Erythroblast (primary cell): ENCODE measurements at places on chromosomes 1 and 21.

DNA sequence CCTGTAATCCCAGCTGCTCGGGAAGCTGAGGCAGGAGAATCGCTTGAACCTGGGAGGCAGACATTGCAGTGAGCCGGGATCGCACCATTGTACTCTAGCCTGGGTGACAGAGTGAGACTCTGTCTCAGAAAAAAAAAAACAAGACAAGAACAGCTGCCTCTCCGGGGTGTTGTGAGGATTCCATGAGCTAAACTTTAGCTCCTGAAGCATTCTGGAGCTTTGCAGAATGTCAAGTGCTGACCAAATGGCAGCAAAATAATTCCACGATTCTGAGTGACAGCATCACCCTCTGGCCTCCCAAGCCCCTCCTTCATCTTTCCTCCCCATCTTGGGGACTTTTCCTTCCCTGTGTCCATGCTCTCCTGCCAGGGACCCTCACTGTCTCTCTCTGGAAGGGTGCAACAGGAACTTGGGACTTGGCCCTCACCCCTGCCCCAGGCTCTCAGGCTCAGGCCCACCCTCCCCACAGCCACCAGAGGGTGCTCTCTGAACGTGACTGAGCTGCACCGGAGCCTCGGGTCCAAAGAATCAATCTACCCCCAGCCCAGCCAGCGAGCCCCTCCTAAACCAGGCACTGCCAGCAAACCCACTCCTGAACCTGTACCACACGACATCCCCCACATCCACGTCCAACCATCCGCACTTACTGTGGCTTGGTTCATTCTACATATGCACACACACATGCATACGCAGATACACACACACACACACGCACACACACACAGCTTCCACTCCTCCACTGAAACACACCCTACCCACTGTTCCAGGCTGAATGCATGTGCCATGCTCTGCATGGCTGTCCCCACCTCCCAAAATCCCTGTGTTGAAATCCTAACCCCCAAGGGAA lies 45.7 kb downstream of the ACOT7 start:
- peak; percentile 54 for DNase-seq

DNA sequence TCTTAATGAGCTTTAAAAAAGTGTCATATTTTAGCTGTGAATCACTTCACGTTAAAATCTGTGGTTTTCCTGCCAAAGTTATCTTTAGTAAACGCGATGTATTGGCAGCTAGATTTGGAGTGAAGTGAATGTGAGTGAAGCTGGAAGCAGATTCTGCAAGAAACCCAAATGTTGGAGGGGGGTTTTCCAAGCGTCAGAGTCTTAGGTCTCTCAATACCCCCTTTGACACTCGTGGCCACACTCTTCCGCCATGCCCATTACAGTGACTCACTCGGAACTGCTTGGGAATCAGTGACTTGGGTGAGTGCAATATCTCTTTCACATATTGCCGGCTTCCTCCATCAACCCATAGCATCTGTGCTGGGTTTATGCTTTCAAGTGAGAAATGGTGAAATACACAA lies 17.5 kb downstream of the B3GALT5 start:
- no peak for DNase-seq

- no peak for DNase-seq
Observed at GRCh38 chr21:15400905-15401304, 328.9 kb upstream of the USP25 start.

DNA sequence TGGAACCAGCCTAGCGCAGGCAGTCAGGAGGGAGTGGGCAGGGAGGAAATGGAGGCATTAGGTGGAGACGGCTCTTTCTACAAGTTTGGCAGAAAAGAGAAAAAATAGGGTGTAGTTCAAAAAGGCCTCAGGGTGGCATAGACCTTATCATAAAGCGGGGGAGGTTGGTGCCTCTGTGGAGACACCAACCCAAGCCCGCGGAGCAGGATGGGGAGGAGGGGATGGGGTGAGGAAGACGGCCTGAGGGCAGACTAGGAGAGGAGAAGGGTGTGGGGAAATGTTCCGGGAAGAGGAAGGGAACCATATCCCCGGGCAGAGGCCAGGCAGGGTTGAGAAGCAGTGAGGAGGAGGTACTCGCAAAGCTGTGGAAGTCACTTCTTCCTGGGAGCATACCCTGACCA lies 17.4 kb upstream of the SHE start:
- no peak for DNase-seq

DNA sequence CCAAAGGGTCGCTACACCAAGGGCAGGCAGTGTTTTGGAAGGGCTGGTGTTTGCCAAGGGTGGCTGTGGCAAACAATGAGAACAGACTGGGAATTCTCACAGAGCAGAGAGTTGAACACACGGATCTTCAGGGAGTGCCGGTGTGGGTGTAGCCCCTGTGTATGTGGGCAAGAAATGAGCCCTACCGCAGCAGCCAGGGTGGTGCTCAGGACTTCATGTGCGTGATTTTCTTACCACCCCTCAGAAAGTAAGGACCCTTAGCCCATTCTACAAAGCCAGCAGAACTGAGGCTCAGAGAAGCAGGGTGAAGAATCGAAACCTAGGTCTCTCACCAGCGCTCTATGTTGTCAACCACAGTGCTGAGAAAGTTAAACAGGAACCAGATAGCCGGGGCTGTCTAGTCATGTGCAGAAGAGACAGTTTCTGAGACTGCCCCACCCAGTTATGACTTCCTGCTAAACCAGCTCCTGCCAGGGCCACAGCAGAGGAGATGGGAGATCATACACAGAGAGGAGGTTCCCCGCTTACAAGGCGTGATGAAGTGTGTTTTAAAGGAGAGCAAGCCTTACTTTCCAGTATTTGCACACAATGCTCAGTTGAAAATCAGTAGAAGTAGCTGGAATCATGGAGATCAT lies 21.9 kb upstream of the MORC3 start:
- peak; percentile 86 for DNase-seq

- DNase-seq, result no peak
Observed at GRCh38 chr1:65938506-65938905, 145.8 kb downstream of the PDE4B start.

DNA sequence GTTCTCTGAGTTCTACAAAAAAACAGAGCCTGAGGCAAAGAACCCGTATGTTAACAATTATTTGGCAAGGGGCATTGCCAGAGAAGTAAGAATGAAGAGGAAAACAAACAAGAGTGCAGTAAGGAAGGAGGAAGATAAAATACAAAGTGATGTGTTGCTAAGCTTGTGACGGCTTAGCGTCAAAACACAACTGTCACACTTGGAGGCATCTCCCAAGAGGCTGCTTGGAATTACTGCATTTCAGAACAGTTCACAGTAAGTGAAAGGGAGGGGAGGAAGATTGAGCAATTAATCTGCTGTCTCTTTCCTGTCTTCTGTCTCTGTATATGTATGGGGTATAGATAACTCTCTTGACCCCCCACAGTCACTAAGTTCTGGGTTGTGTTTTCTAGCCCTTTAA lies 1017.0 kb upstream of the TMPRSS15 start:
- DNase-seq, result no peak

DNA sequence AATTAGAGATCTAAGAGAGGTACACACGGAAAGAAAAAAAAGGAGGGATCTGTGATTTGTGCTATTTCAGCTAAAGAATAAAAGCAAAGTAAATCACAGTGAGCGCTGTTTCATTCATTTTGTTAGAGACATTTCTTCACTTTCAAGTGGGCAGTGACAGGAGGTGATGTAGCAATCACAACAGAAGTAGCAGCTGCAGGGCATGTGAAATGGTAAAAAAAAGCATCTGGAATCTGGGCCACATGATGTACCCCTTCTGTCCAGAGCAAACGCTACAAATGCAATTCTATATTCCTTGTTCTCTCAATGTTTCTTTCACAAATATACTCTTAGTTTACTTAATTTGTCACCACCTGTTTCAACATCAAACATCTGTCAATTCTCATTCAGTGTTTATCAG lies 786.5 kb downstream of the LRRIQ3 start:
- DNase-seq, result no peak

DNA sequence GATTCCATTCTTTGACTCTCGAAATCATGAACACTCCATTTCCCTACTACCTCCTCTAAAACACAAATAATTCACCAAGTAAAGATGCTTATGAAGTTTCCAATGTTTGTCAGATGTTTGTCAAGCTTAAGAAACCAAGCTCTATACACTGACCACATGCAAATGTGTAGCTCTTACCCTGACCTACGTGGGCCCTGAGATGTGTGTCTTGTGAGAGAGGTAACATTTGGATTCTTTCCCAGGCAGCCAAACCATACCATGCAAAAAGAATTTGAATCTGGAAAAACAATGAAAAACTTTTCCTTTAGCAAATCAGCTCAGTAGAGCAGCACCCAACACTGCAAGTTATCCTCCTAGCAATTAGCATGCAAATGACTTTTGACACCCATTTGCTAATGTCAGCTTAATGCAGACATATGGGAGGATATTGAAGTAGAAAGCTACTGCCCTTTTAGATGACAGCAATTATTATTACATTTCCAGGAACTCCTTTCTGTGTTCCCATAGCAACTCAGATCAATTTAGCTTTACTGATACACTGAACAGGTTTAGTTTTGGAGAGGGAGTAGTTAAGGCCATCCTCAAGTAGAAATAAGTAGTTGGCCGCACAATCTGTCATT lies 83.2 kb upstream of the RGS4 start:
- no peak for DNase-seq

GRCh38 chr1:201543871-201544642 lies 5.1 kb downstream of the NAV1 start:
- DNase-seq, result no peak

GRCh38 chr1:110411173-110411735 lies 3.8 kb upstream of the LAMTOR5 start:
- no peak for DNase-seq

DNA sequence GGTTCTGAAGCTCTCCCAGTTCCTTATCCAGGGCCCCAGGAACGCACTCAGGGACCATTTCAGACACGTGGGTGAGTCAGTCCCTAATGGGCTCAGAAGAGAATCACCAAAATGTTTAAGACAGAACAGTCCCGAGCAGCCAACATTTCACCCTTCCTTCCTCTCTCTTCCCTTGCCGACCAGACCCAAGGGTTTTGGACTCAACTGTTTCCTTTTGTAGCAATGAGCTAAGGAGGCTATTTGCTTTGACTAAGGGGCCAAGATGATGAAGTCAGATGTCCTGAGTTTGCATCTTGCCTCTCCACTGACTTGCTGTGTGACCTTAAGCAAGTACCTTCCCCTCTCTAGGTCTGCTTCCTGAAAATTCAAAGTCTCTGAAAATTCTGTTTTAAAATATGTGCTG lies 472.3 kb upstream of the VAMP3 start:
- no peak for DNase-seq

DNA sequence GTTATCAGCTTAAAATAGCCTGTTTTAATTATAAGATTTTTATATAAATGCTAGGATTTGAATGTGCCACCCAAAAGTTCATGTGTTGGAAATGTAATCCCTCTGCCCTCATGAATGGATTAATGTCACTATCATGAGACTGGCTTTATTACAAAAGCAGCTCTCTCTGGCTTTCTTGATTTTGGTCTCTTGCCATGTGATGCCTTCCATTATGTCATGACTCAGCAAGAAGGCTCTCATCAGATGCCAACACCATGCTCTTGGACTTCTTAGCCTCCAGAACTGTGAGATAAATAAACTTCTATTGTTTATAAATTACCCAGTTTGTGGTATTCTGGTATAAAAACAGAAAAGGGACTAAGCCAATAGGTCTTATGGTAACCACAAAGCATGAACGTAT lies 6.9 kb upstream of the PRSS38 start:
- DNase-seq, result no peak

- no peak for DNase-seq
Observed at GRCh38 chr21:43340491-43341377, 86.2 kb downstream of the SIK1 start.
